H54 (cell line): ENCODE measurements at places on chromosomes 11 and 22.

- no peak for DNase-seq
Measured at GRCh38 chr11:63227521-63228107, 15.8 kb downstream of the SLC22A25 start.

GRCh38 chr11:103079833-103080232, 12.1 kb downstream of the DCUN1D5 start:
- DNase-seq: no peak

DNA sequence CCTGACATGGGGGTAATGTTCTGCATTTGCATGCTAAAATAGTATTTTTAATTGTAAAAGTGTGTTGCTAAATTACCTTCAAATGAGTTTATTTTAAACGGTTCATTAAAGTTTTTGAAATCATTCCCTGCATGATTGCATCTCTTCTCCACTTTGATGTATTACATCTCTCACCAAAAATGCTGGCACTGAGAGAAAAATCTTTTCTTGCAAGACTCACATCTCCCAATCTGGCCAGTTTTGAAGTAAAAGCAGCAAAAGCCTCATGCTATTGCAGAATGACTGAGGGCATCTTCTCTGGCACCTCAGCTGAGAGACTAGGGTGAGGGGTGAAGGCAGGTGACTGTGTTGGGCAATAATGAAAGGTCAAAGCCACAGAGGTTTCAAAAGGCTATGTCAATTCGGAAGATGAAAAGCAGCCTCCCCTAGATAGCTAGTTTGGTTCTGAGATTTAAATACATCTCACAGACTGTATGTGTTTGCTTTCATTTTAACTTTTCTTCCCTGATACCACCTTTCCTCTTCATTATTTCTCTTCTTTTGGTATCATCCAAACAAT, 292.2 kb upstream of the RAG2 start:
- DNase-seq: no peak

DNA sequence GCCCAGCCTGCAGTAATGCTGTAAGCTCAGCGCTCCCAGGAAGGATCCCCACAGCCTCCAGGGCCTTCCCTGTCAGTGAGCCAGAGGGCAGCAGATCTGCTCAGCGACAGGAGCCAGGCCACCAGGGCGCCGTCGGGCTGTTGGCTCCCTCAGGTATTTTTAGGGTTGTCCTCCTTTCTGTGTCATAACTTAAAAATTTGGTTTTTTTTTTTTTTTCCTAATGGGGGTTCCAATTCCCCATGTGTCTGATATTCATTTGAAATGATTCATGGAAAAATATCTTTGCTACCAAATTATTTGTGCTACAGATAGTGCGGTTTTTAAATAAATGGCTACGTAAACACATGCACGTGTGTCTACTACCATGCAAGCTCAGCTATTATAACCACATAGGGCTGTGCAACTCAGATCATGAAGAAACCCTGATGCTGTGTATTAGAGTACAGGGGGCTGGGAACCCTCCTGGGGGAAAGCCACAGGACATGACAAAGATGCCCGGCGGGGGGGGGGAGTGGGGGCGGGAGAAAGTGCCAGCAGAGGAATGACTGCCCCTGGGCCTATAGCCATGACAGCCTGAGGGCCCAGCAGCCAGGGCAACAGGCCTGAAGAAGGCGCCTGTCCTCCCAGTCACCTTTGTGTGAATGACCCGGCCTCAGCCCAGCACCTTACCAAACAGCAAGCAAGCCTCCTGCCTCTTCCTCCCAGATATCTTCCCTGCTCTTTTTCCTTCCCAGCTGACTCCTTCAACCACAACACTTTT, 89.3 kb downstream of the NAT10 start:
- DNase-seq: no peak

DNA sequence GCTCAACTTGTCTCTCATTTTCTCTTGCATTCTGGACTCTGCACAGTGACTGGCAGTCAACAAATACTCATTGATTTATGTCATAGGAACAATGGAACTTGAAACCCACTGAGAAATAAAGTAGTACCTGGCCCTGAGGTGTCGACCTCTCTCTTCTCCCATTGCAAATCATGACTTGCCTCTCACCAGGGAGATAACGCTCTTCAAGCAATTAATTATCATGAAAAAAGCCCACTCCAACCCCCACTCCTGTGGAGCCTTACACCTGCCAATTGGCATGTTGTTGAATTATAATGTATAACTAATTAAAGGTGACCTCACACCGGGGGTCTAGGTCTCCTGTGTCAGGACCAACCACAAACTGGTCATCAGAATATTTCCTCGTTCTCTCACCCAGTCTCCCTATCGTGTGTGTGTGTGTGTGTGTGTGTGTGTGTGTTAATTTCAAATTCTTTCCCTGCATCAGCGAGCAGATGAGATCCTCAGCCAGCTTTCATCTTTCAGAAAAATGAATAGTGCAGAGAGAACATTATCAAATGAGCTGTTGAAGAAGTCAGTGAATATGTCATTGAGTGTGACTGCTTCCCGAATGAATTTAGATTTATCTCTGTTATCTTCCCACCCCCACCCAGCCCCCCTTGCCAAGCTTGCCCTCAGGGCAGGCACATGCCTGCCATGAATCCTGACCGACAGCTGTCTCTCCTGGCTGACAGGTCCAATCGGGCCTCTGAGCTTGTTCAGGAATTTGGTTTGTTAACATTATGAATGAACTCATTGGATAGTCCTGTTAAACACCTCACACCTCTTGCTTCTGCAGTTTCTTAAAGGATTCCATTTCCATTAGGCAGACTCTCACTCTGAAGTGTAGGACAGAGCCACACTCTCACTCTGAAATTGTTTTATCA, 357.4 kb downstream of the INSC start:
- no peak for DNase-seq

GRCh38 chr22:20219667-20220628, 48.2 kb downstream of the RTN4R start:
- no peak for DNase-seq

- peak; percentile 68 for DNase-seq
Measured at GRCh38 chr11:111735262-111736116, 30.7 kb downstream of the PPP2R1B start.
